ENCODE measurements at places on chromosomes 3 and 15.

- DNase-seq = no peak
Observed at GRCh38 chr3:167940241-167940640, 155.5 kb downstream of the GOLIM4 start.

DNA sequence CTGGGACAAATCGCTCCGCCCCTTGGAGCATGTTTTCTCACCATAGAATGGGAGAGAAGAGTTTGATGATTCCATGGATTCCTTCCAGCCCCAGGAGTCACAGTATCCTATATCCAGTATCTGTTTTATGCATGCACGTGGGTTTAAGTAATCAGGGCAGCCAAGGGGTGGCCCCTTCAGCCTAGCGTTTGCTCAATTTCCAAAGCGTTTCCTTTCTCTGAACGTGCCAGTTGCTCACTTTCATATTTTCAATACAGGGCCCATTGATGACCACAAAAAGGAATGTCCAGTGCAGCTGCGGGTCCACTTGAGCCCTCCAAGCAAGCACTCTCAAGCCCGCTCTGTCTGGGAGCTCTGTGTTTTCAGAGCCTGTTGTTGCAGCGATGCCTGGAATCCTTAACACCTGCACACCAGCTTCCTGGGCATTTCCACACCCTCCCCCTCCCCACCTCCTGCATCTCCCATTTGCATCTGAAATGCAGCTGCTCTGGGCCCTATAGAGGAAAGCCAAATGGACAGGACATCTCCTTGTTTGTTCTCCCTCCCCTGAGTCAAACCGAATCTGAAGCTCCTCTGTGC lies 164.3 kb upstream of the LPP start:
- DNase-seq = peak; percentile 87

GRCh38 chr3:162094301-162094700 lies 597.7 kb downstream of the OTOL1 start:
- no peak for DNase-seq

DNA sequence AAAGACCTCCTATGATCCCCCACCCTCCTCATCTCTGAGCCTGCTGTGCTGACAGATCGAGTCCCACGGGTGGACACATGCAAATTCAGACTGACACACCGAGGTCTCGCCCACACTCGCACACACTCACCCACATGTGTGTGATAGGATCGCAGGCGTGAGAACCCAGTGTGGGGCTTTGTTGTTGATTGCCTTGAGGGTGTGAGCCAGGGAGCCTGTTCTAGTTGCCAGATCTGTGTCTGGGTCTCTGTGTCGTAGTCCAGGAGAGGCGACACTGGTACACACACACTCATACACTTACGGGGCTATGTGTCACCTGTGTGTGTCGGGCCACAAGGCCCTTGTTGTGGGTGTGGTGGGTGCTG lies 2.0 kb downstream of the EPHB3 start:
- no peak for DNase-seq

DNA sequence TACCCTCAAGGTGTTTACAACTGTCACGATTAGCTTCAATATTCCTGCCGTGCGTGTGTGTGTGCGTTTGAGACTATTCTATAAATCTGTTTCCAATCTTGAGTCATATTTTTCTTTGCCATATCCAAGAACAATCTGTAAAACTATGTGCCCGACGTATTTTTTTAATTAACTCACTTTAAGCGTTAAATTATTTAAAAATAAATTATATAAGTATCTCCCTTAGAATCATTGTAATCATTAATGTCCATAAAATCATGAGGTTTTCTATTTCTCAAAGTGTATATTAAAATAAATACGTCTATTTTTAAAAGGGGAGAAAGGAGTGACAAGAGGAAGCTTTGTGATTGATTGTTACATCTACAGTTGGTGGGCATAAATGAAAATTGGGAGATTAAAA lies 2.9 kb downstream of the SETMAR start:
- DNase-seq = no peak

GRCh38 chr3:130514681-130515080 lies 2.3 kb upstream of the COL6A6 start:
- no peak for DNase-seq

DNA sequence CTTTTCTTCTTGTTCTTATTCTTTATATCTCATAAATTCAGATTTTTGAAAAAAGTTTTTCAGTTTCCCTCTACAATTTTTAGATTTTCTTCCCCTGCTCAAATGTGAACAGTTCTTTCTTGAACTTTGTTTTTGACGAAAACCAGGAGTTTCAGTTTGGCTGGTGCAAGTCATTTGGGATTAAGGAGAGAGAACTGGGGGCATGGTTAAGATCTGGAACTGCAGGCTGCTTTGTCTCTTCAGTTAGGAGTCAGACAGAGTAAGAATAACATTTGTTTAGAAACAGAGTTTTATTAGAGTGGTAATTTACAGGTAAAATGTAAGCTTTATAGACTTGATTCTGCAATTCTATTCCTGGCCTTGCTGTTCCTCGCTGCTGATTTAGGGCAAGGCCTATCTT lies 310.5 kb upstream of the C2CD4B start:
- no peak for DNase-seq

- DNase-seq = peak; percentile 92
Observed at GRCh38 chr15:66224946-66225345, 28.6 kb downstream of the MEGF11 start.

DNA sequence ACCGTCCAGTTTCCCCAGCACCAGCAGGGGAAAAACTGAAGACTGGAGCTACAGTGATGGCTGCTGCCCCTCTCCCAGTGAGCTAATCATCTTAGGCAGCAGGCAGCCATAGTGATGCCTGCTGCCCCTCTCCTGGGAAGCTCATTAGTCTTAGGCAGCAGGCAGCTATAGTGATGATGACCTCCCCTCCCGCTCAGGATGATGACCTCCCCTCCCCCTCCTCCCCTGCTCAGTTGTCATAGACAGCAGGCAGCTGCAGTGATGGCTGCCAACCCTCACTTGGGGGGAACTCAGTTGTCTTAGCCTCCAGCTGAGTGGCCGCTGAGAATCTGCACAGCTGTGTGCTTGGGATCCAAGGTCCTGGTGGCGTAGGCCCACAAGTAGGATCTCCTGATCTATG lies 80.9 kb upstream of the MANF start:
- DNase-seq = no peak

Data from NCI-H1105 (cell line).